ENCODE measurements at places on chromosomes 13 and 19.

DNA sequence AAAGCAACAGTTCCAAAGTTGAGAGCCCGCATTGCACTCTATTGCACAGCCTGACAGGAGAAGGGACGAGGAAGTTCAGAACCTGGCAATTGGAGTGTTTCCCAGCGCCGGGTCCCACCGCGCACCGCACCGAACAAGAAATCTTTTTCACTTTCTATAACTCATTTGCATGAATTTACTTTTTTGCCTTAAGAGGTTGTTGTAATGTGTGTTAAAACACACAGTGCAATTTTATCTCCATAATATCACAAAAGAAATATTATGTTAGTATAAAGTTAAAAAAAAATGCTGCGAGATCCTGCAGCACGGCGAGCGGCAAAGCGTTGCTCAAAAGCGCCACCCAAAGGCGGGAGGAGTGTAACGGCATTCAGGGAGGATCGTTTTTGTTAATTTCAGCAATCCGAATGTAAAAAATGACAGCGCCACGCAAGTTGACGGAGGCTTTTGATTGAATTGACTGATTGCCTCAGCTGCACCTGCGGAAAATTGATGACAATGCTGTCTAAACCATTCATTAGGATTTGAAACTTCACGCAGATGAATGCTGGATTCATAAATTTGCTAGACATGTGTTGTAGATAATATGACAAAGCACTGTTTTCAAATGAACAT lies 303.6 kb upstream of the ZNF507 start:
- no peak for DNase-seq

DNA sequence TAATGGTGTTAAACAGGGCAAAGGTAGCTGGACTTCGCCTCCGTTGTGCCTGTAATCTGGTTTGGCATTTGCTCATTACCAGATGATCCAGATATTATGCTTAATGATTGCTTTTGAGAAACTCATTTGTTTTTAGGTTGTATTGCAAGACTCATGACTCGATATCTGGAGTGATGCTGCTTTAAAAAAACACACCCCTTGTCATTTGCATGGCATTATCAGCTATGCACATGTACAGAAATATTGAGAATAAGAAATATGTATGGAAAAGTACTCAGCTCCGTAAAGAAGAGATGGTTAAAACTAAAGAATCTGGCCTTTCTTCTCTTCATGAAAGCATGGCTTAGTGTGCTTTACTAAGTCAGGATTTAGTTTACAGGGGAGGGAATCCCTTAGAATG lies 95.0 kb downstream of the ARHGEF7 start:
- DNase-seq = no peak

DNA sequence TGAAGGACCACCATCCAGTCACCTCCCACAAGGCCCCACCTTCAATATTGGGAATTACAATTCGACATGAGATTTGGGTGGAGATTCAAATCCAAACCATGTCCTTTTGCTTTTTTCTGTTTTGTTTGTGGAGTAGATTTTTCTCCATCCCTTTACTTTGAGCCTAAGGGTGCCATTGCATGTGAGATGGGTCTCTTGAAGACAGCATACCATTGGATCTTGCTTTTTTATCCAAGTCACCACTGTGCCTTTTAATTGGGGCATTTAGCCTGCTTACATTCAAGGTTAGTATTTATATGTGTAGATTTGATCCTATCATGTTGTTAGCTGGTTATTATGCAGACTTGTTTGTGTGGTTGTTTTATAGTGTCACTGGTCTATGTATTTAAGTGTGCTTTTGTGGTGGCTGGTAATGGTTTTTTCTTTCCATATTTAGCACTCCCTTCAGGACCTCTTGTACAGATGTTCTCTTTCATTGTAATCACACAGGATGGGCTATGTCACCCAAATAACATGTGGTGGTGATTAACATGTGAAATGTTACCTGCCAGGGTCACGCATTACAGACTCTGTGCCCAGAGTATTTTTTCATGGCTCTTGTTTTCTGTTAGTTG lies 58.0 kb downstream of the ZNF823 start:
- DNase-seq = no peak

GRCh38 chr13:105502193-105502592 lies 1033.3 kb downstream of the EFNB2 start:
- DNase-seq = no peak

- peak; percentile 88 for DNase-seq
Measured at GRCh38 chr19:41784743-41785142, 11.6 kb upstream of the CEACAM3 start.
